NCI-H226 (cell line): ENCODE measurements at places on chromosomes 11 and 22.

DNA sequence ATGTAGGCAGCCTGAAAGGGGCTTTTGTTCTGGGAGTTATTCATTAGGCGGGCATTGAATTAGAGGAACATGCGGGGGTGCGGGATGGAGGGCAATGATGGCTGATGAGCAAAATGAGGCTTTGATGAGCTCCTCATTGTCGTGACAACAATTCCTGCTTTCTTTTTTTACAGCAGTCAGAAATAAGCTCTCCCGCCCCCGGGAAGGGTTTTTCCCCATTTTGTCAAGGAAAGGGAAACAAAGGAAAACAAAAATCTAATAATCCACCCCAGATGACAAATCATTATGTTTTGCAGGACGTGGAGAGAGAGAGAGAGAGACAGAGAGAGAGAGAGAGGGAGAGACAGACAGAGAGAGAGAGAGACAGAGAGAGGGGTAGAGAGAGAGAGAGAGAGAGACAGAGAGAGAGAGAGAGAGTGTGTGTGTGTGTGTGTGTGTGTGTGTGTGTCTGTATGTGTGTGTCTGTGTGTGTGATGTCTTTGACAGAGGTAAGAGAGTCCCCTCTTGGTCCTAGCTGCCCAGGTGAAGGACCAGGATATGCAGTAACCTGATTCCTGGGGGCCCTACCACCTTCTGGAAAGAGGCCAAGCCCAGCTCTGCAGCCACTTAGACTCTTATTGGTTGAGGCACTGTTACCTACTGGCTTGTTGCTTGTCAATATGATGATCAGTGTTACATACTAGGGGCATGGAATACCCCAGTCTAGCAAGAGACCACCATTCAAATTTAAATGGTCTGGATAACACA lies 46.7 kb upstream of the PARVA start:
- DNase-seq, result no peak

GRCh38 chr22:22073769-22074561 lies 91.4 kb upstream of the TOP3B start:
- no peak for DNase-seq

- no peak for DNase-seq
Observed at GRCh38 chr22:32555581-32555980, 81.0 kb downstream of the FBXO7 start.

DNA sequence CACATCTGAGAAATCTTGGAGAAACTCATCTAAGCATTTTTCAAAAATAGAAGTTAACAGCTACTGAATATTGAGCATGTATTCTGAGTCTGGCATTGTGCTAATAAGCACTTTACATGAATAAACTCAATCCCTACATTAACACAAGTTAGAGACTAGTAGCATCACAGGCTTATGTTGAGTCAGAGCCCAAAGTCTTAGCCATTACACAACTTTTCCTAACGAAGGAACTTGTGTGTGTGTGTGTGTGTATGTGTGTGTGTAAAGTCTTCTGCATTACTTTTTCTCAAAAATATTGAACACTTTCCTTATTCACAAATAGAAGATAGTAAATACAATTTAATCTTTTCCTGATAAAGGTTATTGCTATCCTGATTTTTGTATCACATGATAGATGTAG lies 8.7 kb upstream of the CLPB start:
- no peak for DNase-seq

DNA sequence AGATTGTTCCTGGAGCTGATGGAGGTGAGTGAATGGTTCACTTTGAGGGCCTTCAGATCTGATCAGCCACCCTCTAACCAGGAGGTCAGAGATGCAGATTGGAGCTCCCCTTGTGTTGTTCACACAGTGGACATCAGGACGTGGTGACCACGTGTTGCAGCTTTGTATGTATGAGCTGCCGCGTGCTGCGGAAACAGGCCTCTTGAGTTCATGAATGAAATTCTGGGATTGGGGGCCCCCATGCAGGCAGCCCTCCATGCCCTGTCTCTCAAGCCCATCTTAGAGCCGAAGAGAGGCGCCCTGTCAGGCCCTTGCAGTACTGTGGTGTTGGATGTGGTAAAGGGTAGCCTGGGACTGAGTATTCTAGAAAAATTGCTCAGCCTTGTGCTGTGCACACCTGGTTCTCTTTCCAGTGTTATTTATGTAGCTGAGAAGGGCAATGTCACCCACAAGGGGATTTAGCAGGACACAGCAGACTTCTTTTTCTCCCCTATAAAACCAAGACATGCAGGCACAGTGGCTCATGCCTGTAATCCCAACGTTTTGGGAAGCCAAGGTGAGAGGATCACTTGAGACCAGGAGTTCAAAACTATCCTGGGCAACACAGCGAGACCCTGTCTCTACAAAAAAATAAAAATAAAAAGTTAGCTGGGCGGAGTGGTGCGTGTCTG lies 64.9 kb downstream of the MED15 start:
- DNase-seq, result no peak

DNA sequence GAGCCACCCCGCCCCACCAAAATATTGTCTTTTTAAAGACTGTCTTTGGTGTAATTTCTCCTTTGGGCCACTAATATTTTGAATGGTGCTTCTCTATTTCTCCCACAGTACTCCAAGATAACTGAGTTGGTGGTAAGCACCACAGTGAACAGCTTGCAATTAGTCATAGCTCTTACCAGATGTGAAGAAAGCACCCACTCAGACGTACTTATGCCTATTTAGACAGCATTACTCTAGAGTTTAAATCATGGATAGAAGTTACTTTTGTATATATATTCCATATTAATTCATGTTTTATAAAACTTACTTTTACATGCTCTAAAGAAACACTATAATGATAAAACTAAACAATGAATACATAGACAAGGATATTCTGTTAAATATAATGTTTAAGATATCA lies 12.7 kb downstream of the ANO3 start:
- no peak for DNase-seq

- no peak for DNase-seq
Observed at GRCh38 chr11:121671283-121672168, 218.8 kb upstream of the SORL1-AS1 start.

- peak; percentile 69 for DNase-seq
Observed at GRCh38 chr11:72642884-72643522, 31.2 kb downstream of the PDE2A start.

DNA sequence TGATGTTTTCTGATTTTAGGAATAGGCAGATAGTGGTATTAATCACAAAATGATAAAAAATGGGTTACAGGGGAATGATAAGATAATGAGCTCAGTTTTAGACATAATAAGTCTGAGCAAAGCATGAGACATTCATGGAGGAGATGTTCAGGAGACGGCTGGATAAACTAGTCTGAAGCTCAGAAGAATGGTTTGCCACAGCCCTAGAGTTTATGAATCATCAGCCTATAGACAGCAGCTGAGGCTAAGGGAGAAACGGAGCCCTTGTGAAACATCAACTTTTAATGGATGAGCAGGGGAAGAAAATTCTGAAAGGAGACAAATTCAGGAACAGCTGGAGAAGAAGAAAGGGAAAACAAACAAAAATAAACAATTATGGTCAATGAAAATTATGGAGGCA lies 87.2 kb downstream of the RELT start:
- peak; percentile 20 for DNase-seq

GRCh38 chr11:78583889-78584288 lies 9.2 kb upstream of the NARS2 start:
- no peak for DNase-seq

- no peak for DNase-seq
Observed at GRCh38 chr11:4465407-4465806, 16.3 kb downstream of the OR52K2 start.

DNA sequence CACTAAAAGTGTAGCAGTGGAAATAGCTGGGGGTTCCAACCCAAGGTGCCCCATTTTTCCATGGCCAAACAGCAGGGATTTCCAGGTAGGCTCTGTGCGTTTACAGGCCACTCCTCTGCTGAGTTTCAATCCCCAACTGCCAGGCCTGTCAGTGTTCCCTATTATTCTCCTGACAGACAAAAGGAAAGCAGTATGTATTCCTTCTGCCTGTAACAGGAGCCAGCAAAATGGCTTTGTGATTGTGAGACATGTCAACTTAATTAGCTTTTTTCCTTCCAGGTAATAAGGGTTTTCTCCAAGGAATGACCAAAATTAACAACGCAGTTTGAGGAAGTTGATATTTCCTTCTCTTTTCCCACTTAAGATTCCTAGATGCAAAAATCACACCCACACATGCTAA lies 277.1 kb upstream of the MPPED2 start:
- no peak for DNase-seq

GRCh38 chr11:82004537-82005213 lies 729.0 kb downstream of the FAM181B start:
- DNase-seq, result no peak
